T47D (cell line): ENCODE measurements at places on chromosomes 12 and 14.
A peak's percentile ranks its signal among the peaks of the same experiment; 100 is the strongest.

DNA sequence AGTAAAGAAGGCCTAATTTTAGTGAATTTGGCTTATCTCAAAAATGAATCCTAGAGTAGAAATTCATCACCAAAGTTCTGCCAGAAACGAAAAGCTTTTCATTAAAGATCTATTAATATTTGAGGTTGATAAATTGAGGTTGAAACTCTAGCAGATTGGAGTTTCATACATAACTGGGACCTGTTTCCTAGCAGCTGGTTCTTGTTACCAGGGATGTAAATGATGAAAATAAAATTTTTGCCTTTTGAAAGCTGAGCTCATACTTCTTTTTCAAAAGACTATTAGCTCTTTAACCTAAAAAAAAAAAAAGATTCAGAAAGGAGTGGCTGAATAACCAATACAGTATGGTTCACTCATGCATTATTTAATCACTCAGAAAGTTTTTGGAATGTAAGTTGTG, 98.3 kb downstream of the PTGER2 start:
- DNase-seq: no peak

- no peak for DNase-seq
Observed at GRCh38 chr14:45246691-45247090, 6.3 kb downstream of the MIS18BP1 start.

- no peak for DNase-seq
Observed at GRCh38 chr12:94686834-94687628, 36.7 kb upstream of the TMCC3 start.

DNA sequence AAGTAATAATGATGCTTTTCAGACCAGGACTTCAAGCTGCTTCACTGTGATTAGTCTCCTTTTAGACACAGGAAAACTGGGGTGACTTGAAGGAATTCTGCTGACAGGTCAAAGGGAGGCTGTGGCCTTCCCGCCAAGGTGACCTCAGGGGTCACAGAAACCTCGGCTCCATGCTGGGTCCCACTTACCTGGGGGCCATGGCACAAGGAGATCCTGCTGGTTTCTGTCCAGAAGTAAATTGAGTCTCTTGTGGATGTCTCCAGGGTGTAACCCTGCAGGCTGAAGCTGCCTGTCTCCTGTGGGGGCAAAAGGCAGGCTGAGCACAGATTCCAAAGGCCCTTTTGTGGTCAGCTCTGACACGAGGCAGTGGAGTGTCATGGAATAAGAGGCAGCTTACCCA, 138.7 kb upstream of the MED13L start:
- DNase-seq: no peak

- no peak for DNase-seq
Observed at GRCh38 chr14:62736048-62737043, 308.9 kb downstream of the KCNH5 start.

- DNase-seq: no peak
Observed at GRCh38 chr14:42378880-42379279, 772.2 kb downstream of the LRFN5 start.

DNA sequence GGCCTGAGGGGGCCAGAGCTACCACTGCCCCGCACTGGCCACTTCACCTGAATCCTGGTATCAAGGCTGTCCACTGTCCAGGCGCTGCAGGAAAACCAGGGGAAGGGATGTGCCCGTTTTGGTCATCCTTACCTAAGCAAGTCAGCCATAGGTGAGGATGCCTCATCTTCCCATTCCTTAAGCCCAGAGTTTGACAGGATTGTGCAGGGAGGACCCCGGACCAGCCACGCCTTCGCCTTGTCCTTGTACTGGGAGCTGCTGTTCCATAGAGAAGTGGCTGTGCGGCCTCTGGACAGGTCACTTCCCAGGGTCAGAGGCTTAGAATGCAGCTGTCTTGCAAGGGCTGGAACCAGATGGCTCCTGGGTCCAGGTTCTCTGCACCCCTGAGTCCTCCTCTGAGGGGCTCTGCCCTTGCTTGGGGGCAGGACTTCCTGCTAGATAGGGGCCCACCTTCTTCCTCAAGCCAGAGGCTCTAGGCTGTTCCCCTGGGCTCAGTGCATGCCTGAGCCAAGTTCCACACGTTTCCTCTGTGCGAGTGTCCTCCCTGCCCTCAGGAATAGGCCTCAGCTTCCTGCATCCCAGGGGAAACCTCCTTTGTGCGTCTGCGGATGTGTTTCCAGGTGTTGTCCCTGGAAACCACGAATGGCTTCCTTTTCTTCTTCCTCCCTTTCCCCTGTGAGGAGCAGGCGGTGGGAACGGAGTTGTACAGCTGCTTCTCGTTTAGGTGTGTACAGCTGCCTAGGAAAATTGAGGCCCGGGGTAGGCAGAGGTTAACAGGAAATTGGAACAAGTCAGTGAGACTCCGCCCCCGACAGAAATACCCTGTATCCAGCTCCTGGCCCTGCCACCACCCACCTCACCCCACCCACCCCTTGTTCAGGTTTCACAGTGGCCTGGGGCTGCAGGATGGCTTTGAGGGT, 54.3 kb upstream of the RIN3 start:
- DNase-seq: no peak

GRCh38 chr12:80356097-80356496, 87.9 kb upstream of the PTPRQ start:
- DNase-seq: no peak

DNA sequence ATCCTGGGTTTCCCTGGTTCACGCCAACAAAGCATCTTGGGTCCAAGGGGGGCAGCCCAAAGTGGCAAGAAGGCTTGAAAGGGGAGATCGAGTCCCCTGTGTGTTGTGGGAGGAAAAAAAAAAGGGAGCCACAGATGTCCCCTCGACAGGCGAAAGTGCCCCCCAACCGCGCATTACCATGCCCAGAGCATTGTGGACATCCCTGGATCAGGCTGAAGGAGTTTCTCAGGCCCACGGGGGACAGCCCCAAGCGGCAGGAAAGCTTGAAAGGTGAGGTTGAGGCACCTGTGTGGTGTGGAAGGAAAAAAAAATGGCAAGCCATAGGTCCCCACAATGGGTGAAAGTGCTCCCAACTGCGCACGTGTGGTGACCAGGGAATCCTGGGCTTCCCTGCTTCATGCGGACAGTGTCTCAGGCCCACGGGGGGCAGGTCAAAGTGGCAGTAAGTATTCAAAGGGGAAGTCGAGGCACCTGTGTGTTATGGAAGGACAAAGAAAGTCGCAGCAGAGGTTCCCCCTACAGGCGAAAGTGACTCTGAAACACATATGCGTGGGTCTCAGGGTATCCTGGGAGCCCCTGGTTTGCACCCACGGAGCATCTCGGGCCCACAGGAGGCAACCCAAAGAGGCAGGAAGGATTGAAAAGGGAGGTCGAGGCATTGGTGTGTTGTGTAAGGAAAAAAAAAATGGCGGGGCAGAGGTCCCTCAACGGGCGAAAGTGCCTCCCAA, 580.1 kb downstream of the ALG10 start:
- no peak for DNase-seq

- no peak for DNase-seq
Observed at GRCh38 chr12:116591855-116592637, 32.9 kb downstream of the MAP1LC3B2 start.

DNA sequence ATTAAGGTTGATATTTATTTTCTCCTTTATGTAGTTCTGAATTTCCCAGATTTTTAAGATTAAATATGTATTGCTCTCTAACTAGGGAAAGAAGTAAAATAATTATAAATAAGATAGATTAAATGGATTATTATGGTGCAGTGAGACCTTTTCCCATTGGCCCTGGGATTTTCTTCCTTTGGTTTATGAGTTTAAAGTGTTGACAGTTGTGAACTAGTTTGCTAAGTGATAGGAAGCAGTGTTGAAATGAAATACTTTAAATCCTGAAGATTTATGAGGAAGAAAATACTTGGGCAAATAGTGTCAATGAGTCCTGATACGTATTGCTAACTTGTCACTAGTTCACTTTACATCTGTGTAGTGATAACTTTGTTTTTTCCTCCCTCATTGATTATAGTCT, 188.9 kb downstream of the RAD51B start:
- DNase-seq: no peak

DNA sequence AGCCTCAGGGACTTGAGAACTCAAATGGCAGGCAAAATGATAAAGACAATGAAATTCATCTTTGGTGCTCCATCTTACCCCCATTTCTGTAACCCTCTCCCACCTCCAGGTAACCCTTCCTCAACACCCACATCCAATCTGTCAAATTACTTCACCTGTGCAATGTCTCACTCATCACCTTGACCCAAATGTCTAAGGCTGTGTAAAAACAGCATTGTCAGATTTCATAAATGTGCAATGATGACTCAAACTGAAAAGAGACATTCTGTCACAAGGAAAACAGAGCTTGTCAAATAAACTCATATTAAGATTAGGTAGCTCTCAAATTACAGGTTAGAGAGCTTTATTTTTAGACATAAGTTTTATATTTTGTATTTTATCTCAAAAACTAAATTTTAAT, 19.9 kb upstream of the COCH start:
- no peak for DNase-seq

GRCh38 chr14:103105580-103106150, 11.1 kb downstream of the EXOC3L4 start:
- peak; percentile 81 for DNase-seq

DNA sequence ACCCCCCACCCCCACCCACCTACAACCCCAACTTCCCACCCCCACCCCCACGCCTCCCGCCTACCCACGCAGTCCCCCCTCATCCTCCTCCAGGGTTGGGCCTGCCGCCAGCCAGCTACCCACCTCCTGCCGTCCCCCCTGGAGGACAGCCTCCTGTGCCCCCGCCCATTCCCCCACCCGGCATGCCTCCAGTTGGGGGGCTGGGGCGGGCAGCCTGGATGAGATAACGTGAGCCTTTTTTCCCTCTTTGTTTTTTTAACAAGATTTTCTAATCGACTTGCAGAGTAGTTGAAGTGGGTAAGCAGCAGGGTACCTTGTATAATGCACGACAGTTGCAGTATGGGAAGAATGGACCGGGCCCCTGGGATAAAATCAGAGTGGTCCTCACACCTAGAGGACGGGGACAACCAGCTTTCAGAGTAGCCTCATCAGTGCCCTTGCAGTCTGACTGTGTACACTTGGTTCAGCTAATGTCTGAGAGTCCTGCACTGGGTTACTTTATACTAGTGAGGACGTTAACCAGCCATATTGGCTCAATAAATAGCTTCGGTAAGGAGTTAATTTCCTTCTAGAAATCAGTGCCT, 29.4 kb downstream of the CCNK start:
- DNase-seq: no peak

DNA sequence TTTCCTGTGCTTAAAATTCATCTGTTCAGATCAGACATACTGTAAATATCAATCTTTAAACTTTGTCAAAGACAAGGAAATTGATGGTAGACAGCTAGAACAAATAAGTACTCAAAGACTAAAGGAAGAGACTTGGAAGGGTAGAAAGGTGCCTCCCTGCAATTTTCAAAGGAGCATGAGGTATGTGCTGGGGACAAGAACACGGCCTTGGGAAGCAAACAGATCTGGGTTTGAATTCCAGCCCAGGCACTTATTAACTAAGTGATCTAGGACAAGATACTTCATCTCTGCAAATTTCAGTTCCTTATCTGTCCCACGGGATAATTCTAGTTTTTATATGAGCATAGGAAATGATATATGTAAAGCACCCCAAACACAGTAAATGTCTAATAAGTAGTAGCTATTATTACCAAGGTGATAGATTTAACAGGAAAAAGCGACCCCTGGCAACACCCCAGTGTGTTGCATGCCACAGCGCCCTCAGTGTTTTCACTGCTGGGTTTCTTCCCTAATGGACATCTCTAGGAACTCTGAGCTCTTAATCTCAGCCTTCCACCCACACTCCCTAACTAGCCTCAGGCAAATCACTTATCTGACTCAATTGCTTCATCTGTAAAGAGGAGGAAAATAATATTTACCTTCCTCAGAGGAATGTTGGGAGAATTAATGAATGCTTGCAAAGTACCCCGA, 44.7 kb upstream of the BMP4 start:
- DNase-seq: no peak

DNA sequence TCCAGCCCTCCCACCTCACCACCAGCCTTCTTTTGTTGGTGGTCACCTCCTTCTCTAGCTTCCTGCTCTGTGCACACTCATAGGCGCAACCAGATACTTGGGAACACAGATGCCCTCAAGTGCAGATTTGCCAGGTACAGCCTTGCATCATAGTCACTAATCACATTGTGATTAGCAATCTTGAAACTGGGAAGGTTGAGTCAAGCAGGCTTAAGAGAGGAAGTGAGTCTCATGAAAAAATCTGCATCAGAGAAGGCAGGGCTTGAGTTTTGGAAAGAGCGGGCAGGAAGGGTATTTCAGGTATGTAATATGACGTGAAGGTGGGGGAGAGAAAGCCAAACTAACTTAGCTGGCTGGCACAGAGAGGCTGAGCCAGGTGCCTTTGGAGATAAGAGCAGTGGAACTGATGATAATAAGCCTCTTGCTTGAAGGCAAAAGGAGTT, 2.7 kb upstream of the RABGGTA start:
- no peak for DNase-seq

GRCh38 chr12:93980711-93981110, 167.7 kb upstream of the PLXNC1 start:
- no peak for DNase-seq

DNA sequence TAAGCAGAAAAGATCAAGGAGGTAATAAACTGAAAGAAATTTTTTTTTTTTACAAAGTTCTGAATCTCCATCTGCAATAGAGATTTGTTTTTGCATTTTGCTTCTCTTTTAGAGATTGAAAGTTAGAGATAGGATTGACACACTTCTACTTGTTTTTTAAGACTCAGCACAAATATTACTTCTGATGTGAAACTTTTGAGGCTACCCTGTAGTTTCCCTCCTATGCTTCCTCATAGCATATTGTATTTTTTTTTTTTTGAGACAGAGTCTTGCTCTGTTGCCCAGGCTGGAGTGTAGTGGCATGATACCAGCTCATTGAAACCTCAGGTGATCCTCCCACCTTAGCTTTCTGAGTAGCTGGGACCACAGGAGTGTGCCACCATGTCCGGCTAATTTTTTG, 32.1 kb upstream of the SGPP1 start:
- DNase-seq: no peak

DNA sequence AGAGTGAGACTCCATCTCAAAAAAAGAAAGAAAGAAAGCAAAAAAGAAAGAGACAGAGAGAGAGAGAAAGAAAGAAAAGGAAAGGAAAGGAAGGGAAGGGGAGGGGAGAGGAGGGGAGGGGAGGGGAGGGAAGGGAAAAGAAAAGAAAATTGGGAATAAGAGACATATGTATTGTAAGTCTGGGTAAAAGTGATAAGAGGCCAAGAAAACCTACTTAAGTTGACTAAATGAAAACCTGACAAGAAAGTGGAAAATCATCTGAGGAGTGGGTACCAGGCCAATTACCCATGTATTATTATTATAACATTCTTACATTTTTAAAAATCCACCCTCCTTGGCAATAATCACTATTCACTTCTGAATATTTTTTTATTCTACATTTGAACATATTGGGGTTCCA, 46.0 kb downstream of the JKAMP start:
- no peak for DNase-seq
